ENCODE measurements at places on chromosomes 2 and 18.

DNA sequence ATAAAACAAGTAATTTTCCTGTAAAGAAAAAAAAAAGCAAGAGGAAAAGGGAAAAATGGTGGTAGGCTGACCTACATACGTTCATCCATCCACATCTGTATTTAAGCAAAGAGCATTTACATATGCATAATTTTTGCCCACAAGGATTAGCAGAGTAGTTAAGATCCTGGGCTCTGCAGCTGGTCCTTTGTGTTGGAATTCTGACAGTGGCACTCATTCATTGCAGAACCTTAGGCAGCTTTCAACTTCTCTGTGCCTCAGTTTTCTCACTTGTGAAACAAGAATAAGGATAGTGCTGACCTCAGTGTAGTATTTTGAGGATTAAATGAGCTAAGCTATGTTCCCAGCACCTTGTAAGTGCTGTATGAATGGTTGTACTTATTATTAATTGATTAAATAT lies 211.3 kb downstream of the ARL4C start:
- no peak for DNase-seq

DNA sequence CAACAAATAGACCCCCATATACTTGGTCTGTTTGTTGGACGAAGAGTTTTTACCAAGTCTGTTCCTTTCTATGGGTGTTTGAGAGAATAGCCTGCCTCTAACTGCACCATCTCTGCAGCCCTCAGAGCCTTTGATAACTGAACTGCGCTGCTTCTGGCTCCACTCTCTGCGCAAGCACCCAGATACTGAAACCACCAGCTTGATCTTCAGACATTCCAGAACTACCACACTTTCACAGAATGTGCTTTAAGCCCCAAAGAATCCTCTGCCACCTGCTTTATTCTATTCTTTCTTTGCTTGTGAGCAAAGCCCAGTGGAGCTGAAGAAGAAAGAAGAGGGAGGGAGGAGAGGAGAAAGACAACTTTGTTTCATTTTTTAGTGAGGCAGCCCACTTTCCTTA lies 380.7 kb downstream of the BCL11A start:
- no peak for DNase-seq

GRCh38 chr2:232951891-232952290 lies 61.2 kb downstream of the NGEF start:
- DNase-seq, result no peak

GRCh38 chr2:209663139-209663538 lies 108.5 kb upstream of the UNC80 start:
- DNase-seq, result no peak

- DNase-seq, result no peak
These were observed 66.9 kb upstream of the CYP26B1 start for GRCh38 chr2:72214429-72215143.

DNA sequence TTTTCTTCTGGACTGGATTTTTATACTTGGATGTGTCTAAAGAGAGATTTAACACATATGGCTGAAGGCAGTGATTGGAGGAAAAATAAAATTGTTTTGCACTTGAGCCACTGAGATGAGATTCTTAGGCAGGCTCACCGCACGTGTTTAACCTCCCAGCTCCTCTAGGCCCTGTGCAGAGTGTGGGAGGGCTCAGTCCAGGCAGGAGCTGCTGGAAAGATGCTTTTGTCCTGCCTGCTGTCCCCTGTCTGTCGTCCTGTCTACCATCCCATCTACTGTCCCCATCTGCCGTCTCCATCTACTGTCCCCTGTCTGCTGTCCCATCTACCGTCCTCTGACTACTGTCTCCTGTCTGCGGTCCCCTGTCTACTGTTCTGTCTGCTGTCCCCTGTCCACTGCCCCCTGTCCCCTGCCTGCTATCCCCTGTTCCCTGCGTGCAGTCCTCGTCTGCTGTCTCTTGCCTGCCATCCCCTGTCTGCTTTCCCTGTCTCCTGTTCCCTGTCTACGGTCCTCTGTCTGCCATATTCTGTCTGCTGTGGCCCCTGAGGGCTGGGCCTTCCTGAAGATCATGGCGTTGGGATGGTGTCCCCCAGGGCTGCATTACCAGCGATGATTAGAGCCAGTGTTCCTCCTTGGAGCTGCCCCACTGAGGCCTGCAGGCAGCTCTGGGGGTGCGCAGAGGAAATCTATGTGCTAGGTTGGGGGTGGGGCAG lies 43.7 kb upstream of the HS6ST1 start:
- DNase-seq, result no peak

- DNase-seq, result no peak
These were observed 950 bp downstream of the KLHL30 start for GRCh38 chr2:238139196-238140039.

- DNase-seq, result no peak
These were observed 58.6 kb upstream of the CCDC195 start for GRCh38 chr2:224774735-224775134.

DNA sequence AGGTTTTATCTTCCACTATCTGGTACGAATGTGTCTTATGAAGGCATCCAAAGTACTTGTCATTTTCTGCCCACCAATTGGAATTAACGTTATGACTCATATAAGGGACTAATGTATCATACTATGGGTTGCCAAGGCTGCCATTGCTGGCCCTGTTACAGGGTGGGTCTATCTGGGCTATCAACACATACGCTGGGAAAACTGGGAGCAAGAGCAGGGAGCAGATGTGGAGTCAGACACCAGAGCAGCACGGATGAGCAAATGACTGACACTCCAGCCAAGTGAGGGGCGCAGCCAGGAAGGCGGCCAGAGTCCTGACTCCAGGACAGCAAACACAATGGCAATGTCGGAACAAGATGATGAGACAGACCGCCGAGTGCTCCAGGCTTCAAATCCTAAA lies 145.9 kb downstream of the COPS8 start:
- no peak for DNase-seq

DNA sequence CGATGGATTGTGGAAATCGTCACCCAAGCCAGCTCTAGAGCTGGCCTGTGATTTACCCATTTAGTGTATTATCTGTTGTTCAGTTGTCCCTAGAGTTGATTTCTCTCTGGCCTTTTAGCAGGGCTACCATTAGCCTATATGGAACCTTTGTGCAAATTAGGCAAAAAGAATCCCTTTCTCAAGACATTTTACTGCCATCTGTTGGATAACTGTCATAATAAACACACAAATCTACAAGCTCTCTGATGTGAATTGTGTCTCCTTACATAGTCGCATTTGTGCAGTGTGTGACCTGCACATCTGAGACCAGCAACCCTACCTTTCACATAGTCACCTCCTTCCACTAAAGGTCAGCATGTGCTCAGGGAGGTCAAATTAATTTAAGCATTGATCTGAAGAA lies 34.0 kb downstream of the LOXHD1 start:
- no peak for DNase-seq

GRCh38 chr18:76557026-76557575 lies 62.1 kb upstream of the ZNF516 start:
- DNase-seq, result no peak

GRCh38 chr18:78191276-78191675 lies 788.3 kb upstream of the SALL3 start:
- no peak for DNase-seq

DNA sequence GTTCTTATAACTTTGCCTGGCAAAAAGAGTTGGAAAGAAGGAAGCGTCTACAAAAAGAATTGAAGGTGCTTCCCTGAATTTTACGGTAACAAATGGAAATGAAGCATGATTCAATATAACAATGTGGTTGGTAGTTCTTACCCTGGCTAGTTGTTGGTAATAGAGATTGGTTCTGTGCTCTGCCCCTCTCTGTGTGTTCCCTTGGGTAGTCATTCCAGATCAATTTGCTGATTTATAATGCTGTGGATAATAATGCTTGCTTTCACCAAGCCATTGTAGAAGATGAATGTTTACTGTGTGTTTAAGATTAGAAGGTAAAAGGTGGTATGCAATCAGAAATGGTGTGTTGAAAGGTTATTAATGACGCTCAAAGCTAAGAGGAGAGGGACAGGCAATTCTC lies 577.8 kb upstream of the NXPH2 start:
- no peak for DNase-seq

GRCh38 chr2:441258-442022 lies 153.5 kb upstream of the ALKAL2 start:
- DNase-seq, result no peak

DNA sequence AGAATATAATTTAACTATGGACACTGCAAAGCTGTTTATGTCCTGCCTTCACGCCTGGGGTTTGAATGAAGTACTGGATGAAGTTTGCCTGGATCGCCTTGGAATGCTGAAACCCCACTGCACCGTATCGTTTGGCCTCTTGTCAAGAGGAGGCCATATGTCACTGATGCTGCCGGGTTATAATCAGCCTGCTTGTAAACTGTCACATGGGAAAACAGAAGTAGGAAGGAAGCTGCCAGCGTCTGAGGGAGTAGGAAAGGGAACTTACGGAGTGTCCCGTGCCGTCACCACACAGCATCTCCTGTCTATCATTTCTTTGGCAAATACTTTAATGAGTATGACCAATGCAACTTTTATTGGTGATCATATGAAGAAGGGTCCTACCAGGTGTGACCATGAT lies 105.8 kb downstream of the WDR7 start:
- no peak for DNase-seq

DNA sequence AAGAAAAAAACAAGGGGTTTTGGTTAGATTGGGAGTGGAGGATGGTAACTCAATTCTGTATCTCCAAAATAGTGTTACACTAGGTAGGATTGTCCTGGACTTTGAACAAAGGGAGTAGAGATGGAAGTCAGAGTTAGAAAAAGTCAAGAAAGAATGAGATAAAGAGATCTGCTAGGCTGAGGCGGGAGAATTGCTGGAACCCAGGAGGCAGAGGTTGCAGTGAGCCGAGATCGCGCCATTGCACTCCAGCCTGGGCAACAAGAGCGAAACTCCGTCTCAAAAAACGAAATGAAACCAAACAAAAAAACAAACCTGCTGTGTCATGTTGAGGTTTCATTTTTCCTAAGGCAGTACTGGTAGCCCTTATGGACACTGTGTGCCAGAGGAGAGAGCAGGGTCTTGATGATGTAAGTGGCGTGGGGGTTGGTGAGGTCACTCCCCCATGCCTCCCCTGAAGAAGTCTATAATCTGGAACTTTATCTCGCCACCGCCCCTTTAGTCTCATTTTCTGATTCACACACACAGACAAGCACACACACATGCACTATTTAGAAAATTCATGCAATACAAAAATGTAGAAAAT lies 10.5 kb downstream of the DRC1 start:
- no peak for DNase-seq

- DNase-seq, result no peak
These were observed 73.4 kb downstream of the RAPH1 start for GRCh38 chr2:203461746-203462145.

DNA sequence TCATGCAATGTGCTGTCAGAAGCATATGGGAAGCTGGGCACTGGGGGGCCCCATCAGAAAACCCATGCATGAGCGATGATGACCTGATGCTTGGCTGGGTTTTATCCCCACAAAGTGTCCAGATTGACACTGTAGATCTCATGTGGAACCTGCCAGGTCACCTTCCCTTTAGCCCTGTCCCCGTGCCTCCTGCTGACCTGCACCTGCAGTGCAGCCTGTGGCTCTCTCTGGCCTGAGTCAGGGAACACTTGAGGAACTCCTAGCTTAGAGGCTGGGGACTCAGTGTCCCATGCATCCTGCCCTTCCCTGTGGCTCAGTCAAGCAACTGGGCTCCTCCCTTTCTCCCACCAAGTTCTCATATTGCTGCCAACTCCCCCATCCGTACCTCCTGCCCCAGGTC lies 57.7 kb downstream of the PDCL3 start:
- no peak for DNase-seq

GRCh38 chr2:201285499-201285898 lies 25.2 kb downstream of the CASP8 start:
- no peak for DNase-seq

- DNase-seq, result no peak
These were observed 128.8 kb downstream of the ATL2 start for GRCh38 chr2:38248255-38248654.

Data from activated CD4-positive, CD25-positive, alpha-beta regulatory T cell treated with anti-CD3 and anti-CD28 coated beads, Interleukin-2, amount 50 U/mL, for 16 hours (primary cell).